ENCODE measurements at places on chromosomes 2 and 18.

GRCh38 chr18:41073372-41073954 lies 881.6 kb upstream of the PIK3C3 start:
- DNase-seq = no peak

GRCh38 chr2:100964681-100965169 lies 37.4 kb upstream of the RPL31 start:
- no peak for DNase-seq

DNA sequence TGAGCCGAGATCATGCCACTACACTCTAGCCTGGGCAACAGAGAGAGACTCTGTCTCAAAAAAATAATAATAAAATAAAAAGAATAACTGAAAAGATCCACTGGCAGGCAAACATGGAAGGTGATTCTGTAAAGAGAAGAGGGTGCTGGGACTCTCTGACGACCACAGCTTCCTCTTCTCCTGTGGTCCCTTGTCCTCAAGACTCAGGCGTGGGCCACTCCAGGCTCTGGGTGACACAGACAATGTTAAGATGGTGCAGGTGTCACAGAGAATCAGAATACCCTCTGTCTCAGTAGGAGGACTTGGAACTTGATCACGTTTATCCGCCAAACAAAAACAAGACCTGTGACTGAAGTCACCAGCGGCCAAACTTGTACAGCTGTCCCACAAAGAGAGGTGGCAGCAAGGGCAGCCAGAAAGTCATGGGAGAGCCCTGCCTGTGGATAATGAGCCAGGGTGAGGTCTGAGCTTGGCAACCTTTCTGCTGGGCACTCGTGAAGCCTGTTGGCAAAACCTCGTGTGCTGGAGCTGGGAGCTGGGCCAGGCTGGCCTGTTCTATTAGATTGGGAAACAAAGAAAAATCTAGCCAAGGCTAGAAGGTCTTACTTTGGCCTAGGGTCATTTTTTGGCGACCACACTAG lies 76.4 kb upstream of the ITGA6 start:
- peak; percentile 88 for DNase-seq

- DNase-seq = peak; percentile 23
Observed at GRCh38 chr2:96537066-96537733, 648 bp downstream of the ARID5A start.

DNA sequence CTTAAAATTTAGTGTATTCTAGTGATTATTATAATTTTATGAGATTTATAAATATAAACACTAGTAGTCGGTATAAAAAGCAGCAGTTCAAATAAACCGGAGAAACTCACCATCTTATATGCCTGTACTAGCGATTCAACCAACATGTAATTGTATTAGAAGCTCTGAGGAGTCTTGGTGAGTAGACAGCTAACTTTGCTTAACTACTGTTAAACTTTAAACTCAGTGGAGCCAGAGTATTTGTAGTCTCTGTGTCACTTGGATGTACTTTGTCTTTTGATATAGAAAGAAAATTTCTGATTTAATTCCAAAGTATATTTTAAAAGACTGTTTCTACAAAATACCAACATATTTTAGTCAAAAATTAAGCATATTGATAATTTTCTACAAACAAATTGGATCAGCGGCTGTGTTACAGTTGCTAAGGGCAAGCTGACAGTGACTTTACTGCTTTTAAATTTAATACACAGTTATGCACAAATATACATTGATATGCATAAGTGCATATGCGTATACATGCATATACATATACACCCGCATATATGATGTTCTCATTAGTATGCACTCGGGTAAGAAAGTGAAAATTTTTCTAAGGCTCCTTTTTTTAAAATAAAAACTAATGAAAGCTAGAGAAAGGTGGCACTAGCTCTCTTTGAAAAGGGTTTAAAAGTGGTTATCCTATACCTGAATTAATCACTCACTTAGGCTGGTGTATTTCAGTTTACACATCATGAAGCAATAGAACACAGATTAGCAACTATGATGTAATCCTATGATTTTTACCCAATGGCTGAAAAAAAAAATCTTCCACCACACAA lies 374.5 kb downstream of the NCKAP5 start:
- DNase-seq = no peak

DNA sequence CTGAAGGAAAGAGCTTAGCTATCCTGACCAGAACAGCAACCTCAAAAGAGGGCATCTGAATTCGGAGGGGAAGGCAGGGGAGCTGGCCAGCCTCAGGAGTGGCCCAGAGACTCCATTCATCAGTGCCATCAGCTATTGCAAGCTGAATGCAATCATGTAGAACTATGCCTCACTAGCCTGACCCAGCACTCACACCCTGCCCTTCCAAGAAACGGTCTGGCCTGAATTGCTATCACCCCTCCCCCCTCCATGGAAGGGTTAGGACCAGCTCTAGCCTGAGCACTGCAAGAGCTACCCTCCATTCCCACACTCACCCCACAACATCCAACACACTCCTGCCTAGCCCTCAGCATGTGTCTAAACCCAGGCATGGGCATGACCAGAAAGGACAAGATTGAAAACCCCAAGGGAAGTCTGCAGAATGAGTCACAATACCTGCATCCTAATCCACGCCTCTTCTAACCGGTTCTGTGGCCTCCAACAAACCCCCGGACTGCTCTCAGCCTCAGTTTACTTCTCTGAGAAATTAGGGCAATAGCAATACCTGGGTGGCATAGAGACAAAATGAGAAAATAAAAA lies 120.3 kb downstream of the BCL11A start:
- no peak for DNase-seq

DNA sequence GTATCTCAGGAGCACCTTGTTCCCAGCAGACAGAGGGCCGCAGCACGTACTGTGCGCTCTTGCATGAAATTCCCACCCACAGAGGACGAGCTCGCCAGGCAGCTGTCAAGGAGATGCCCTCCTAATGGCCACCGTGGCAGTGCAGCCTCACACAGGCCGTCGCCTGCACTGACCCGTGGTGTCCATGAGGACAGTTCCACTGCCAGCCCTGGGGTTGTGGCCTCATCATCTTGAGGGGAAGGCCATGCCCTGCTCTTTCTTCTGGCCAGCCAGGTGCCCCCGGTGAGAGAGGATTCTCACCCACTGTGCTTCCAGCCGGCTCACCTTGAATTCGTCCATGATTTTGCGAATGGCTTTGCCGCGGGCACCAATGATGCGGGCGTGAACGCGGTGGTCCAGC lies 42.0 kb downstream of the ANO7 start:
- DNase-seq = no peak

DNA sequence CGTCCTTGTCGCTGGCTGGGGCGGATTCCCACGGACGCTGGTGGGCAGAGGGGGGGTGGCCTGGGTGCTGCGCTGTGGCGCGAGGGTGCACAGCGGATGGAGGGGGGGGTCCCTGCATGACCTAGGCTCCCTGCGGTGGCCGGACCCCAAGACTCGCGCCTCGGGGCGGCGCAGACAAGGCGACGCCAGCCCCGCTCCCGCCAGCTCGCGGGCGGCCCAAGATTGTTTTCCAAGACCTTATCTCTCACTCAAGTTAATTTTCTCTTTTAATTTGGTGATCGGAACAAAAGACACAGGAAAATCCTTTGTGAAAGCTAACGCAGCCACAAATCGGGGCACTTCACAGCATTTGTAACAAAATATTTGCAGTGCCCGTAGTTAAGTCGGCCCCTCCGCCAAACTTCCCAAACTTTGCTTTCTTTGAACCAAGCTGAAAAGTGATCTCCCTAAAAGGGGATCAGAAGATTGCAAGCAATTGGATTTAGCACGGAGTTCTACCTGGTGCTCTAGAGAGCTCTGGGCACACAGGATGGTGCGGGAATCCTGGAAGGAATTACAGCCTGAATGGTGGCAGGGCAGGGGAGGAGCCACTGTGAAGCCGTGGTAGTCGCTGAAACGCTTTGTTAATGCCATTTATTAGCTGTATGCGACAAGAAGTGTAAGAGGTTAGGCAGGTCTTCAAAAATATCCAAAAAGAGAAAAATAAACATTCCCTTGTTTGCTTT lies 4.8 kb upstream of the ID2 start:
- no peak for DNase-seq

GRCh38 chr2:72979896-72980295 lies 62.6 kb downstream of the EMX1 start:
- no peak for DNase-seq

DNA sequence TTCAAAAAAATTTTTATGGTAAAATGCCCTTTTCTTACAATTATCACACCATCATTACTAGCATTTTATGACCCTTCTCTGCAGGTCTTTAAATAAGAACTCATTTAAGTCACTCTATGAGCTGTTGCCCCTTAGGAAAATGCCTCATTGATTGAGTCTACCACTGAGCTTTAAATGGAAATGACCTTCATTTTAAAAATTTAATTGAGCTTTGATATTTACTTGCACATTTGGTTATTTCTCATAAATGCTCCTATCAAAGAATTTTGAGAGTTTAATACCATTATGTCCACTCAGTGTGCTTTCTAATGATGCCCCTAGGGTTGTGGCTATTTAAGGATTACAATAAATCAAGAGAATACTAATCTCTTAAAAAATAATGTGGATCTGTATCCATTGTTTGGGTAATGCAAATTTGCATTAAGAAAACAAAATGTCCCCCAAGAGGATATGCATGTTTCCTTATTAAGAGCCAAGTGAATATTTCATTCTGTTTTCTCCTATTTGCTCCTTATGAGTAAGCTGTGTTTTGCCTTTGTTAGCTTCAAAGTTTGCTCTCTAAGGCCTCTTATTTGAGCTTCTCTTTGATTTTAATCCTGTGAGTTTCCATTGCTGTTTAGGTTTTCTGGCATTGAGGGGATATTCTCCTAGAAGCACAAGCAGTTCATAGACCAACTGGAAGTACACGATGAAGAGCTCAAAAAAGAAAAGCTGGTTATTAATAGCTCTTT lies 69.8 kb downstream of the CERS6 start:
- no peak for DNase-seq

DNA sequence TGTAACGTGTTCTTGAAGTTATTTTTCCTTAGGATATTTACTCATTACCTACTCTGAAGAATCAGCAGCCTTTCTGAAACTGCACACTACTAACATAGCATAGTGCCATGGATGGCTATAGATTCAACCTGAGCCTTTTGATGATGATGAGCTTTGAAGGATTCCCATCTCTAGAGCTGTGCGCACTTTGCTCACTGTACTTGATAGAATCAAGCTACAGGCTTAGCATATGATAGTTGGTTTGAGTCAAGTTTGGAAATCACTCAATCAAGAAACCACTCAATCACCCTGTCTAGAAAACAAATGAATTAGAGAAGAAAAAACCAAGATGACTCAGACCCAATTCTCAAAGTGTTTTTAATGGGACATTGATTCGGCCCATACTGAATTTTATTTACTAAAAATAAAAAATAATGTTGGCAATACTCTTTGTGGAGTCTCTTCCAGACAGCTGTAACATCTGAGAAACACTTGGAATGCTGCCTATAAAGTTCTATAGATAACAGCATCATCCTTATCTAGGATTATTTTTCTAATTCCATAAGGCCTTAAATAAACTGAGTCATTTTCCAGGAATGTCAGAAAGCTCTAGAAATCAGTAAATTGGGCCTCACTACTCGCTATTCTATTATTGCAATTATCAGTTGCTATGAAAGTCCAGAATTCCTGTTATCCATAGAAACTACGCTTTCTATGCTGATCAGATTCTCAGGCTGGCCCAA lies 259.0 kb upstream of the ERBB4 start:
- DNase-seq = no peak

- no peak for DNase-seq
Observed at GRCh38 chr2:8189316-8189715, 492.5 kb upstream of the ID2 start.
